ENCODE measurements at places on chromosomes 3 and 15. TPM values are rescaled to one million over a fixed set of nuclear protein-coding genes. Genes with fewer than 3 reads are reported as not detected.

ALDH1A2 gene
- 1.2 TPM for total RNA-seq

HHATL gene
- not detected for total RNA-seq

CCDC39 gene
- not detected for total RNA-seq

CD200R1 gene
- total RNA-seq: 0.16 TPM

CCNB2 gene
- total RNA-seq: 6.2 TPM

COL7A1 gene
- total RNA-seq: 57.8 TPM

GRK7 gene
- total RNA-seq: 0.12 TPM

PFKFB4 gene
- 12.8 TPM for total RNA-seq

GJD2 gene
- 0.12 TPM for total RNA-seq

RPL39L gene
- total RNA-seq: 12.5 TPM

SATB1 gene
- 12.4 TPM for total RNA-seq

PPP1R14D gene
- total RNA-seq: not detected

Data from hair follicle dermal papilla cell (primary cell).